Fibroblast of the aortic adventitia (primary cell): ENCODE measurements at places on chromosomes 7 and 10.
A peak's percentile ranks its signal among the peaks of the same experiment; 100 is the strongest.

DNA sequence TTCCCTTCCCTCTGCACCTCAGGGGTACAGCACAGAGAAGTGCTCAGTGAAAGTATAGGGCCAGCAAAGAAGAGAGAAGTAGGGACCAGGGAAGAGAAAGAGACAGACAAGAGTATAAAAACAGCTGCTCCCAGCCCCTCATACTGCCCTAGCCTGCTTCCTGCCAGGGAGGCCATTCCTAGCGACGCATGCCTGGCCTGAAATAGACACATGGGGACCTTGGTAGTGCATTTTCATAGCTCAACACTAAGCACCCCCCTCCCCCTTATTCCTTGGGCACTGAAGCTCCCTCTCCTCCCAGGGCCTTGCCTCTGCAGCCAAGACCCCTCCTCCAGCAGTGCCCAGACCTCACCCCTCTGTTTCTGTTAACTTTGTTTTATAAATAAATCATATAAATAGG is 64.7 kb downstream of the ZMIZ1 start:
- no peak for DNase-seq

DNA sequence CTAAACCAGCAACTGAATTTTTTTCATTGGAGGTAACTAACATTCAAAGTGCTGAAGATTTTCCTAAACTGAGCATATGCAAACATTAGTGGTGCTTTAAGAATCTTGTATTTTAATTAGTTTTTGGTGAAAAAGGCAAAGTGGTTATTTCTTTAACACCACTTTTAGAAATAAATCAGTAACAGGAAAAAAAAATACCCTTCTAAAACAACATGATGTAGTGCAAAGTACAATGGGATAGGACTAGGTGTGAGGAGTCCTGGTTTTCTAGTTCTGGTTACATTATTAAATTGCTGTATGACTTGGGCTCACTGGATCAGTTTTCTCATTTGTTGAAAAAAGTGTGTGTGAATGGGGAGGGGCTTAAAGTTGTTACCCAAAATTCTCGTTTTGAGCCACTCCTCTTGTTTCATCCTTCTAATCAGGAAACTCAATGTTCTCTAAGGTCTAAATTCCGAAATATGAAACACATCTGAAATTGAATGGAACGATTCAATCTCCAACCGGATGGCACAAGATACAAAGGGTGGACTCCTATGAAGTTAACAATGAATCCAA is 1.8 kb downstream of the WASL start:
- DNase-seq = peak; percentile 8

DNA sequence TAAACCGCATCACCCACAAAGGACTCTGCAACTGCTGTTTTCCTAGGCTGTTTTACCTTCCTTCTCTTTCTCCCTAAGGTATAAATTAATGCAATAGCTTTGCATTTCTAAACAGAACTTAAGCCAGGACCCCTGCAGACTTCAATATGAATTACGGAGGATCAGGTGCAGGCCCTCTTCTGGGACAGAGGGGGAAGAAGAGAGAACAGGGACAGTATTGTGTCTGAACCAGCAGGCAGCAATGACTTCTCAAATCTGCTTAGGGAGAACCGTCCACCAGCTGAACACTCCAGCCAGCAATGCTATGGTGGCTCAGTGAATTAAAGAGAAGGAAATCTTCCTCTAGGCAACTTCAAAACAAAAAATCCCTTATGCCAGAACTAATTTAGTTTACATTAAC is 35.7 kb downstream of the POLR3A start:
- DNase-seq = no peak

GRCh38 chr7:79593866-79594301 is 140.4 kb upstream of the MAGI2 start:
- DNase-seq = peak; percentile 52

- peak; percentile 38 for DNase-seq
Measured at GRCh38 chr10:70672165-70673042, at the start of gene ADAMTS14. Gene ADAMTS14 (plus strand): TSS chr10:70672506. CDS start chr10:70672803, 297 bp downstream.

GRCh38 chr7:148982654-148983199 is 45.6 kb downstream of the PDIA4 start:
- DNase-seq = peak; percentile 50

GRCh38 chr7:136533732-136534131 is 334.7 kb upstream of the CHRM2 start:
- no peak for DNase-seq

- DNase-seq = peak; percentile 70
Measured at GRCh38 chr10:101014230-101014884, 14.7 kb downstream of the LZTS2 start.

DNA sequence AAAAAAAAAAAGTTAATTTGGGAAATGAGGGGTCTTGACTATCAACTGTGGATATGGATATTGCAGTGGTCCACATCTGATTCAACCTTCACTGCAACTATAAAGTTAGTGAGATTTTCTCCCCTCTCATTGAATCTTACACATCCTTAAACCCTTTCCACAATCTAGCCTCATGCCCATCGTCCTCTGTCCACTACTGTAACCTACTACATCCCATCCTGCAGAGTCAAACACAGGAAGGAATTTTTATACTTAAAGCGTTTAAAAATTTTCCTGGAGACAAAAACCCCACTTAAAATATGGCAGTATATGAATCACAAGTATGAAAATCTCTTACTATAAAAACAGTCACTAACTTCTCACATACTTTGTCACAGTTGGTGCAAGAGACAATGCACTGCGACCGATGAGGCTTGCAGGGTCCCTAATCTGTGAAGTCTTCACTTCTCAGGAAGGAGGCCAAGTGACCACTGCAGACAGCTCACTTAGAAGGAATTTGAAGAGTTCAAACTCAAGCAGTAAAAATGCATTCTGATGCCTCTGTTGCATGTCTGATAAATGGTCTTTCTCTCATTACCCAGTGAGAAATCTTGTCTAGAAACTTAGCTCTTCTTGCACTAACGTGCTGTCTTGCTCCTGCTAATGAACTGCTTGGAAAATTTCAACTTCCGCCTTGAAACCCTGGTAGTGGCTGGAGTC is 50.3 kb upstream of the ST8SIA6 start:
- DNase-seq = peak; percentile 71

DNA sequence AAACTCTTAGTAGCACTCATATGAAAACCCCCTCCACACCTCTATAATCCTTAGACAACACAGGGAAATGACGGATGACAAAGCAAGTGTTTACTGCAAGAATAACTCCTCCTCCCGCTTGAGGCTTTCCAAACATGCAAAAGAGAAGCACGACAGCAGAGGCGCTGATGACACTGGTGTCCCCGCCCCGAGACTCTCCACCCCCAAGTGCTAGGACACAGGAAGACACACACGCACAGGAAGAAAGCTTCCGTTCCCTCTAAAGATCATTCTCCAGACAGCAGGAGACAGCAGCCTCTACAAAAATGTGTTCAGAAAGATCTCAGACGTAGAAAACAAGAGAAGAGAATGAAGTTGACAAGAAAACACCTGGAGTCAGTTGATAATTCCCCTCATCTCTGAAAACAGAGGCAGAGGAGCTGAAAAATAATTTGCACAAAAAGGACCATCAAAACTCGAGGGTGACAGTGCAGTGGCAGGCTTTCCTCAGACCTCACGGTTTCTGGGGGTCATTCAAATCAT is 90.2 kb downstream of the DLG5 start:
- DNase-seq = no peak

DNA sequence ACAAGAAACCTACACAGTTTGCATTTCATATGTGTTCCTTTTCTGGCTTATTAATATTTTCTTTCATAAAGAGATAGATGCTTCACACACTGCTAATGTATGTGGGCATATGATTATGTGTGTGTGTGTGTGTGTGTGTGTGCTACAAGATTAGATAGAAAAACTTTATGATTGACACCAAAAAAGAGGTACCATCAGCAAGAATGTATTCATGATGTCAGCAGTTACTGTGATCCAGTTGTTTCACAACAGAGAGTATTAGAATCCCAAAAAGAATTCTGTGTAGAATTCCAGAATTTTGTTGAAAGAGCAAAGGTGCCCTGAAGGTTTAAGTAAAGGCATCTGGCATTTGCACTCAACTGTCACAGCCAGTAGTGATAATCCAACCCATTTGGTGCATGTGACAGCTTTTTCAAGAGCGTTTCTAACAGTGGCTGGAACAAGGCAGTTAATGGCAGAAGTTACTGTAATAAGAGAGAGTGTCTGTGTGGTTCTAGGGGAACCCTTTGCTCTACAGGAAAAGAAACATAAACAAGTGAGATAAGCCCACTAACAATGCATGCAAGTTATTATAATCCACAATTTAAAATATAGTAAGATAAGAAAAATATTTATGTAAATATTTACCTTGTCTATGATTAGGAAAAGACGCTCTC is 16.6 kb downstream of the RELN start:
- DNase-seq = no peak

GRCh38 chr10:28291881-28292297 is 11.0 kb downstream of the MPP7 start:
- DNase-seq = peak; percentile 57

GRCh38 chr7:155368894-155369600 is 71.4 kb downstream of the INSIG1 start:
- DNase-seq = no peak

DNA sequence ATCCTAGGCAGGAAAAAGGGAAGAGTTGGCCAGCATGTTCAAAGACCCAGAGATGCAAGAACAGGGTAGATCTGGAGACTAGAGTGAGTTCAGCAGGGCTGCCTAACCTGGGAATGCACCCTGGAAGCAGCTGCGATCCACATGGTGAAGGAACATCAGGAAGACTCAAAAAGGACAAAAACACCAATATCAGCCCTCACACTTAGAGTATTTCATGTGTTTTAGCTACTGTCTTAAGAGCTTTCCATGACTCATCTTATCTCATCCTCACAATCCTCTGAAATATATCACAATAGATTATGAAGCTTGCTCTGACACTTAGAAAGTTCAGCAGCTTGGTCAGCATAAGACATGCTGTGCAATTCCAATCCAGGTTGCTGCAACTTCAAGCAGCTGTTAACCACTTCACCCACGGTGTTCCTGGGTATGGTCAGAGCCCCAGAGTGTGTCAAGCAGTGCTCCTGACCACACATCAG is 380.9 kb downstream of the PARD3 start:
- peak; percentile 84 for DNase-seq

DNA sequence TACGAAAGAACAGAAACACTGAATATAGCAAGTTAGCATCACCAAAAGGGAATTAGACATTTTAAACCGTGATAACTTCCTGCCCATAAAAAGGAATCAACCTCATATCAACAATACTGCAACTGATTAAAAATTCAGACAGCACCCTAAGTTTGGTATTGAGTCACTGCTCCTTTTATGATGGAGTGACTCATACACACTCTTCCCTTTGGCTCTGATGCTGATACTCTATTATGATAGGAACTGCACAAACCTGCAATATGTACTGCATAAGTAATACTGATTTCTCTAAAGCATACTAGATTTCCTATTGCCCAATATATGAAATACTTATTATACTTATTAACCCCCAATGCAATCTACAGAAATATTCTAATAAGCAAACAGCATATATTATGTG is 118.7 kb downstream of the PARD3 start:
- DNase-seq = peak; percentile 78

DNA sequence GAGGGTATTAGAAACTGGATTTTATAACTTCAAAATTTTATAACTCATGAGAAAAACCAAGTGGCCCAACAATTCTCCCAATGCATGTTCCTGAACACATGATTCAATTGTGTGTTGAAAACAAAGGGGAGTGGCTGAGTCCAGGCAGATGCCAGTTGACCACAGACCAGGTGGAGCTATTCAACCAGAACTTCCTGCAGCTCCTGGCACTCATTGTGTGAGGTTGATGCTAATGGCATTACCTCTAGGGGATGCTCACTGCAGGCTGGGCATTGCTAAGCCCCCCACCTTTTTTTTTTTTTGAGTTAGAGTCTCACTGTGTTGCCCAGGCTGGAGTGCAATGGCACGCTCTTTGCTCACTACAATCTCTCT is 20.3 kb downstream of the MYOF start:
- peak; percentile 65 for DNase-seq

- DNase-seq = no peak
Measured at GRCh38 chr7:83414947-83415346, 234.0 kb downstream of the SEMA3E start.

DNA sequence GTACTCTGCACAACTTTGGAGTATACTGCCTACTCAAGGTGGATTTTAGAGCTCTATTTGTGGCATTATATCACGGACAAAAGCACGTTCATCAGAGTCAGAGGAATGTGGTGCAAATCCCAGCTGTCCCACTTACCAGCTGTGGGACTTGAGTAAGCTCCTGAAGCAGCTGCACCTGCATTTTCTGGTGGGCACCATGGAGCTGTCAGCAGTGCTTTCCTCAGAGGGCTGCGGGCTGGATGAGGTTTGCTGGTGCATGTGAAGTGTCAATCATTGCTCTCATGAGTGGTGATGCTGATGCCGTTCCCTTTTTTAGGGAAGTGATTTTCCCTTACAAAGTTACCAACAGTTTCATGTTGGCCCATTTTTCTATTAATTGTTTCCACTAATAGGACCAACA is 53.4 kb downstream of the EGFR start:
- DNase-seq = no peak

GRCh38 chr7:92052159-92052558 is 82.1 kb downstream of the CYP51A1 start:
- no peak for DNase-seq

DNA sequence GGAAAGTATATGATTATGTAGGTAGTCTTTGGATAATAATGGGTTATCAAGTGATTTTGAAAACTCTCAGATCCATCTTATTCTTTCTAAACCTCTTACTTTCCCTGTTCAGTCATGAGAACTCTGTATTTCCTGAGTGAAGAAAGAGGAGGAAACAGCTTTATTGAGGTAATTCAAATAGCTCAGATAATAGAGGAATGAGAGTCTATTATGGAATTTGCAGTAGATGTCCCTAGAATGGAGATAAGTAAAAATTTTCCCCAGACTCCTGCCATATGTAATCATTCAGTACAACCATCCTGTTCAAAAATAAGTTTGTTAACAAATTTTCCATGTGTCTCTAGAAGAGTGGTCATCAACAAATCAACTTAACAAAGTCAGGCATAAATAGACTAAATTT is 36.4 kb downstream of the EPDR1 start:
- DNase-seq = peak; percentile 68

- no peak for DNase-seq
Measured at GRCh38 chr10:79586933-79587332, 23.8 kb upstream of the SFTPA1 start.

DNA sequence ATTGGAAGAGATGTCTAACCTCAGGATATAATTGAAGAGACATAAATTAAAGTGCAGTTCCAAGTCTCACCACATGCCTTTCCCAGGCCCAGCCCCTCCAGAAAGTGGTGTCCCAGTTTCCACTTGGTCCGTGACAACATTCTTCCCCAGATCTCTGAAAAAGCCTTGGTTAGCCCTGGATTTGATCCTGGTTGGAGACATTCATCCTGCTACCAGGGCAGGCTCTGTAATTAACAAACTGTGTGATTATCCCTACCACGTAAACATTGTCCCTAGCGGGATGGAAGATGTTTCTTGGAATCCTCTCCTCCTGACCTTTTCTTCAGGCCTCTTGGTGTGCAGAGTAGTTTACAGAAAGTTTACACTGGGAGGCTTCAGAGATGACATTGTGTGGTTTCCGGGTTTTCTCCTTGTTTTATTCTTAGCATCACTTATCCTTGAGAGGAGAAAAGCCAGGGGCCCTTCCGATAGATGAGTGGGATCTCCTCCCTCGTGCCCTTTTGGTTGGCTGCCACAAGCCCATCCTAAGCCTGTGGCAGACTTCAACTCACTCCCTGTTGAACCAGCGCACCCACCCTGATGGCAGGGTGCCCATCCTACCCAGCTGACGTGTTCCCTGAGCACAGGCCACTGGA is 83.8 kb downstream of the COL13A1 start:
- DNase-seq = no peak
